RWPE1 (cell line): ENCODE measurements at places on chromosomes 12 and 14.

DNA sequence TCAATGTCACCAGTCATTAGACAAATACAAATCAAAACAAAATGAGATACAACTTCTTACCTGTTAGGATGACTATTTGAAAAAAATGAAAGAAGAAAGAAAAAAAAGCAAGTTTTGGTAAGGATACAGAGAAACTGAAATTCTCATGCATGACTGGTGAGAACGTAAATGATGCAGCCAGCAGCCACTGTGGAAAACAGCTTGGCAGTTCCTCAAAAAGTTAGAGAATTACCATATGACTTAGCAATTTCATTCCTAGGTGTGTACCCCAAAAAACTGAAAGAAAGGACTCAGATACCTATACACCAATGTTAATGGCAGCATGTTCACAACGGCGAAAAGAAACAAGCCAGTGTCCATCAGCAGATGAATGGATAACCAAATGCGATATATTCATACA is 26.6 kb downstream of the NINJ2 start:
- DNase-seq: no peak

- DNase-seq: no peak
Observed at GRCh38 chr14:36521598-36522345, 1.7 kb upstream of the NKX2-1 start.

GRCh38 chr12:102120886-102121285 is 903 bp downstream of the PARPBP start:
- DNase-seq: peak; percentile 32

- DNase-seq: no peak
Observed at GRCh38 chr12:49901026-49901425, 2.7 kb downstream of the FAIM2 start.

GRCh38 chr12:112937741-112938719 is at the start of gene OAS3:
TSS of gene OAS3 (plus strand) at chr12:112938474. CDS start at chr12:112938531, 57 bp downstream.
- DNase-seq: peak; percentile 66

GRCh38 chr14:54936816-54937215 is 34.2 kb upstream of the GCH1 start:
- DNase-seq: no peak

DNA sequence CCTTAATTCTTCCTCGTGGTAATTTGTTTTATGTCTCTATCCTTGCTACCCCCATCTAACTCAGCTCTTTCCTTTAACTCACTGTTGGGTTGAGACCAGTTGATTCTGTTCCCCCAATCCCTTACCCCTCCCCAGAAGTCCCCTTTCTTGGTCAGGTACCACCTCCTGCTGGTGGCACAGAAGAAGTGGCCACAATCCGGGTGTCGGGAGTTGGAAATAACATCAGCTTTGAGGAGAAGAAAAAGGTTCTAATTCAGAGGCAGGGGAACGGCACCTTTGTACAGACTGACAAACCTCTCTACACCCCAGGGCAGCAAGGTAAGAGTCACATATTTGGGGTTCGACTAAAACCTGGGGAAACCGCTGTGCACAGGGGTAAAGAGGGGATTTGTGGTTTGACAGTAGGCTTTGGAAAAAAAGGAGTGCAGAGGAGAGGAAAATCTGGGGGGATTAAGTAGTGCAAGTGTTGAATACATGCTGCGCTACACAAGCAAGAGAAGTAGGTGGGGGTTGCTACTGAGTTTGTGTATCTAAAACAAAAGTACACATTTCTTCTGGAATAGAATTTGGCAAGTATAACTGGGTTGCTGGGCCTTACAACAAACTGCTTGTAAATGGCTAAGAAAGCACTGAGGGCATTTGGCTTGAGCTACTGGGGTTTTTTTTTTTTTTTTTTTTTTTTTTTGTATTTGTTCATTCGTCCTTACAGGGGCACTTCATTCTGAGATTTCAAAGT is 1.3 kb downstream of the A2ML1 start:
- no peak for DNase-seq

- no peak for DNase-seq
Observed at GRCh38 chr14:74637178-74637550, 25.1 kb upstream of the LTBP2 start.

- DNase-seq: no peak
Observed at GRCh38 chr14:91186515-91187066, 57.9 kb downstream of the GPR68 start.

DNA sequence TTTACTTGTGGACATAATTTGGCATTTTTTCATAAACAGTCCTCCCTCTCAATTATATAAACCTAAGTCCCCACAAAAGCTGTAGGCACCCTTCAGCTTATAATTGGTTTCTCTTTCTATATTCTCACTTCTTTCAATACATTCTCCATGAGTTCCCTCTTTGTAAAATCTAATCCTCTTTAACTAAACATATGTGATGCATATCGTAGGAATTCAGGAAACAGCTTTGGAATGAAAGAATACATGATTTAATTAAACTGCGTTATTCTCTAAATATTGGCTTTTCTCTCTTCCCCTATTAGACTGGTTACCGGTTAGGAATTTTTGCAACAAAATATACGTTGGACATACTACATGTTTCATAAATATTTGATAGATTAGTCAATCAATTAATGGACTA is 1122.6 kb downstream of the FLRT2 start:
- no peak for DNase-seq

- DNase-seq: peak; percentile 50
Observed at GRCh38 chr12:75585330-75585729, 73.9 kb upstream of the KRR1 start.

- DNase-seq: no peak
Observed at GRCh38 chr14:47422191-47422590, 253.2 kb downstream of the MDGA2 start.

DNA sequence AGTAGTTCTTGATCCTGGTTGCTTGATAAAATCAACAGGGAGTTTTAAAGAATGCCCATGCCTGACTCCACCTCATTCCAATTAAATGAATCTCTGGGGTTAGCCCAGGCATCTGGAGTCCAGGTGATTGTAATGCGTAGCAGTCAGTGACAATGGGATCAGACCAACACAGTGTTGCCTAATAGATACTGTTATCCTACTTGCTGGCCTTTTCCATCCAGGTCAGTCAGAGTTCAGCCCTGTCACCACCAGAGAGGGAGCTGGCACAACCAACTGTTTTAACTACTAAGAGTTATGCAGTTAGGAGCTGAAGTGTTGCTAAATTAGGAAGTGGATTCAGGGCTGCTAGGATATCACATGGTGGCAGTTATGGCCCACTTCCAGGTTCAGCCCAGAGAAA is 107.1 kb downstream of the GPR135 start:
- peak; percentile 84 for DNase-seq

GRCh38 chr14:33362934-33363333 is 424.3 kb downstream of the NPAS3 start:
- DNase-seq: no peak

DNA sequence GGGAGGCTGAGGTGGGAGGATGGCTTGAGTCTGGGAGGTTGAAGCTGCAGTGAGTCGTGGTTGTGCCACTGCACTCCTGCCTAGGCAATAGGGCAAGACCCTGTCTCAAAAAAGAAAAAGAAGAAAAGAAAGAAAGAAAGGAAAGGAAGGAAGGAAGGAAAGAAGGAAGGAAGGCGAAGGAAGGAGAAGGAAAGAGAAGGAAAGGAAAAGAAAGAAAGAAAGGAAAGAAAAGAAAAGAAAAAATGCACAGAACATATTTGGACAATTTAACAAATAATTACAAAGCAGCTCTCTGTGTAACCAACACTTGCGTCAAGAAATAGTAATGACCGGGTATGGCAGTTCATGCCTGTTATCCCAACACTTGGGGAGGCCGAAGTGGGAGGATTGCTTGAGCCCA is 35.8 kb upstream of the PTGR2 start:
- no peak for DNase-seq

GRCh38 chr12:68235576-68235975 is 10.0 kb upstream of the IL26 start:
- no peak for DNase-seq

- DNase-seq: no peak
Observed at GRCh38 chr14:43438056-43438455, 1069.0 kb downstream of the FSCB start.

GRCh38 chr12:112517730-112518364 is 99.1 kb downstream of the PTPN11 start:
- DNase-seq: no peak

GRCh38 chr14:96461950-96462798 is 40.0 kb upstream of the PAPOLA start:
- DNase-seq: no peak

- peak; percentile 35 for DNase-seq
Observed at GRCh38 chr12:52020539-52021336, 14.0 kb downstream of the TAMALIN start.

- no peak for DNase-seq
Observed at GRCh38 chr12:3961591-3961990, 88.4 kb upstream of the PARP11 start.
